ENCODE measurements at places on chromosomes 5 and 9.

DNA sequence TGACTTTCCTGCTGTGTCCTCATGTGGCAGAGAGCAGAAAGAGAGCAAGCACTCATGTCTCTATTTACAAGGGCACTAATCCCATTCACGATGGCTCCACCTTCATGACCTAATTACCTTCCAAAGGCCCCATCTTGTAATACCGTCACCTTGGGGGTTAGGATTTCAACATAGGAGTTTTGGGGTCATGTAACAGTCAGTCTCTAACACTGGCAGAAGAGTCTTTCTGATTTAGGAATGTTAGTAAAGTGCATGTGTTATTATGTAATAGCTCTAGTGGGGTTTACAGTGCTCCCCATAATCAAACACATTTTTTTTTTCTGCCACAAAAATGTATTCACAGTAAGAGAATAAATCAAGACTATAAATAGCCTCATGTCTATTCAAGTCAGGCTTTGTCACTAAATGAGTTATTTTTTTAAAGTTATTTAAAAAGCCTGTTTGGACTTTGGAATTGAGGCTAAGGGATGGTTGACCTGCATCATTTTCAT, 19.1 kb downstream of the GALNT10 start:
- DNase-seq, result no peak

DNA sequence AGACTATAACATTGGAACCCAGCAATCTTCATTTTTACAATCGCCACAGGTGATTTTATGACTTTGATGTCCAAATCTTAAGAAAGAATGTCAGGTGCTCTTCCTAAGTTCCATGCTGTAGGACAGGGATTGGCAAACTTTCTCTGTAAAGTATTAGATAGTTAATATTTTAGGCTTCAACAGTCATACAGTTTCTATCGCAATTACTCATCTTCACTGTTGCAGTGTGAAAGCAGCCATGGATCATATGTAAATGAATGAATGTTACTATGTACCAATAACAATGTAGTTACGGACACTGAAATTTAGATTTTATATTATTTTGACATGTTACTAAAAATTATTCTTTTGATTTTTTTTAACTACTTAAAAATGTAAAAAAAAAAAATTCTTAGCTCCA, 169.7 kb downstream of the DTWD2 start:
- DNase-seq, result no peak

- no peak for DNase-seq
These were observed 144.1 kb upstream of the ACOT12 start for GRCh38 chr5:81537905-81538547.

DNA sequence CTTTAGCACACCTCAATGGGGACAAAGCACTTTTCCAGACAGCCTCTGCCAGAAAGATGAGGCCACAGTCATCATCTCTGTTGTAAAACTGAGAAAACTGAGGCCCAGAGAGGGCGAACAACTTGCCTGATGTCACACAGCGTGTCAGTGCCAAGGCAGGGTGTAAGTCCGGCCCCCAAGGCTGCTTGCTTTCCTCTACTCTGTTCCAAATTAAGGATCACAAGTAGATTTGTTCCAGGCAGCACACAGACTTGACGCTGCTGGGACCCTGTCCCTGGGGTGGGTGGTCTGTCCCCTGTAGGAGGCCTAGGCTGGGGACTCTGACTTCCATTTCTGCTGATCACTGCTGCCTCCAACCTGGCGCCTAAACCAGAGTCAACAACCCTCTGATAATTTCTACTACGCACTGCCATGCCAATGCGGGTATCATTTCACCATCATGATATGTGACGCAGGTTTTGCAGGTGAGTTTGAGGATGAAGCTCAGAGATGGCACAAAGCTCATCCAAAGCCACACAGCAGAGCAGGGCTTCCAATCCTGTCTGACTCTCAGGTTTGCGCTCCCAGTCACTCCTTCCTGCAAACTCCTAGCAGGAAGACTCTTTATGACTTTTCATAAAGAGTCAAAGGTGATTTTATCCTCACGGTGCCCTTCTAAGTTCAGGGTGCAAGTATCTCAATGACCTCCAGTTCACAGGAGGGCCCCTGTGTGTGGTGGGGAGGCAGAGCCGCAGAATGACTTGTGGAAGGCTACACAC, 13.5 kb upstream of the RALGDS start:
- no peak for DNase-seq

DNA sequence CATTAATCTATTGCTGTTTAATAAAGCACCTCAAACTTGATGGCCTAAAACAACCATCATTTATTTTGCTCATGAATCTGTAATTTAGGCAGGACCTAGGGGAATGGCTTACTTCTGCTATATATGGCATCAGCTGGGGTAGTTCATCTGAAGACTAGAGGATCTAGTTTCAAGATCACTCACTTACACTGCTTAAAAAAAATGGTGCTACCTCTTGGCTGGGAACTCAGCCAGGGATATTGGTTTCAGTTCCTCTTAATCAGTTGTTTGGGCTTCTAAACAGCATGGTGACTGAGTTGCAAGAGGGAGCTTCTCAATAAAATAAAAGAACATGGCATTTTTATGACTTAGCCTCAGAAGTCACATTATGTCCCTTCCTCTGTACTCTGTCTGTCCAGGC, 142.0 kb downstream of the FAM114A2 start:
- peak; percentile 58 for DNase-seq

- no peak for DNase-seq
These were observed 116.0 kb downstream of the KCNN2 start for GRCh38 chr5:114477816-114478334.
